Ureter (tissue), 1 donor: ENCODE measurements at places on chromosomes 5 and 9. TPM values are rescaled to one million over a fixed set of nuclear protein-coding genes. Genes with fewer than 3 reads are reported as not detected.

- no peak for DNase-seq
These were observed 807 bp upstream of the PLGRKT start for GRCh38 chr9:5438301-5439162.

GRCh38 chr9:129972816-129973215 is 70.2 kb downstream of the FNBP1 start:
- no peak for DNase-seq

GRCh38 chr5:36724467-36725332 is 118.3 kb downstream of the SLC1A3 start:
- DNase-seq: no peak

PCDHB8 gene
- total RNA-seq: 1.7 TPM

IFNB1 gene
- total RNA-seq: not detected

- no peak for DNase-seq
These were observed 4.9 kb downstream of the TAS2R1 start for GRCh38 chr5:9625286-9625685.

SLC4A9 gene
- 0.13 TPM for total RNA-seq

TAL2 gene
- total RNA-seq: not detected

DNA sequence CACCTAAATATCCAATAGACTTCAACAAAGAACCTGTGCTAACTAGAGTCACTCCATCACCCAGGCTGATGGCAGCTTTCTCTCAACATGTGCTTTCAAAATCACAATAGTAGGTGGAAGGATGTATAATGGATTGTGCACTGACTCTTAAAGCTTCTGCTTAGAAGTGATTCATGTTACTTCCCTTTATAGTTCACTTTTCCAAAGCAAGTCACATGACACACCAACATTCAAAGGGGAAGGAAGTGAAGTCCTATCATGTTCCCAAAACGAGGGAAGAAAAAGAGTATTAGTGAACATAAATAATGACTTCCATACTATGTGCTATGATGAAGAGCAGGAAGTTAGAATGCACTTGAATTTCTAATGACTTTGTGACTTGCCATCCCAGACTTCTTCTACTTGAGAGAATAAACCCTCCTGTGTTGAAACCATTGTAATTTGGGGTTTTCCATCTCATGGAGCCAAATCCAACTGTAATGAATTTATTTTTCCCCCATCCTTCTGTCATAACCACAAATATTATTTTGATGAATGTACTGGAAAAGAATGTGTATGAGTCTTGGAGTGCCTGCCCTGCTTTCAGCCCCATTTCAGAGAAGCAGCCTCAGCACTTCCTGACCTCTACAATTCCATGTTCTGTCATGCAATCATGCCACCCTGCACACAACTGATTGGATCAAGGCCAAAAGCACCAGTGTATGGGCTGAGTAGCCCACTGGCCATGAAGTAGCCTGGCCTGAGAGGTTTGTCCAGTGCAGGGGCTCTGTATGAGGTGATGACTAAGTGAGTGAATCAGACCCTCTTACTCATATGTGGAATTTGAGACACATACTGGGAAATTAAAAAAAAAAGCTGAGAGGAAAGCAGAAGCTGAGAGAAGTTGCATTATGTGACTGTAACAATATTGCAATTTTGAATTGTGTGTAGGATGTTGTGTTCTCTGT is 525.9 kb upstream of the CLINT1 start:
- DNase-seq: no peak

PTCD2 gene
- 17.0 TPM for total RNA-seq

ZNF79 gene
- total RNA-seq: 13.2 TPM

DNA sequence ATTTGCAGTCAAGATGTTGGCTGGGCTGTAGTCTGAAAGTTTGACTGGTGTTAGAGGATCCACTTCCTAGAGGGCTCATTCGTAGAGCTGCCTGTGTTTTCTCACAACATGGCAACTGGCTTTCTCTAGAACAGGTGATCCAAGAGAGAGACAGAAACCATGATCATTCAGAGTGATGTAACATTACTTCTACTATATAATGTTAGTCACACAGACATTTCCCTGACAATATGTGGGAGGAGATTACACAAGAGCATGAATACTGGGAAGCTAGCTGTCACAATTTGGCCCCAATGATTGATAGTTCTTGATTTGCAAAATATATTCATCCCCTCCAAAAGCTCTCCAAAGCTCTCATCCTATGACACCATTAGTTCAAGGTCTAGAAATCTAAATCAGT is 10.9 kb upstream of the TMEM161B start:
- no peak for DNase-seq

GRCh38 chr5:82909771-82910170 is 167.4 kb downstream of the TMEM167A start:
- no peak for DNase-seq

PRDM9 gene
- total RNA-seq: not detected

ZNF189 gene
- total RNA-seq: 21.5 TPM

CATSPER3 gene
- 0.99 TPM for total RNA-seq

PKD2L2 gene
- total RNA-seq: not detected

SLCO6A1 gene
- not detected for total RNA-seq

DNA sequence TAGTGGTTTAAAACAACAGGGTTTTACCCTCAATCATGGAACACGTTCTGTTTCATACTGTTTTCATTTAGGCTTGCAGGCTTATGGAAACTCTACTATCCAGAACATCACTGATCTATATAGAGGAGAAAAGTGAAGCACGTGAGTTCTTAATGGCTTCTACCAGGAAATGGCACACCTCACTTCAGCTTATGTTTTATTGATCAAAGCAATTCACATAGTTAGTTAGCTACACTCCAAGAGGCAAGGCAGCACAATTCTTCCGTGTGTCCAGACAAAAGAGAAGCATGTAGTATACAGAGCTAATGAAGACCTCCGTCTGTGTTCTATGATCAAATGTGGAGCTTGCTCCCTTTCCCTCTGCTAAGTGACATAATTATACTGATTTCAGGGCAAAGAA is 353.3 kb upstream of the CD180 start:
- DNase-seq: no peak

DNA sequence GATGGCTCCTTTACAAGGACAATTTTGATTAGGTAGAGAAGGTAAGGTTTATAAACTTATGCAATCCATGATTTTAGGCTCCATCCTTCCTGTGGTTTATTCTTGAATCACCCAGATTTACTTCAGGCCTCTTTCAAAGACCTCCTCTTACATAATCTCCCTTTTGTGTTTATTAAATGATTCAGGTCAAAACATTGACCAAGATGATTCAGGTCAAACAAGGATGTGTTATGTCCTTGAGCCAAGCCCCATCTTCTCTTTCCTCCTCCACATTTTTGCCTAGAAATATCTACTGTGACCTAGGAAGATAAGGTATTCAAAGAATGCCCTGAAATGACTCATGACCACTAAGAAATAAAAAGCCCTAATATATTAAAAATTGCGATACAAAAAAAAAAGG is 31.8 kb upstream of the TLR4 start:
- DNase-seq: no peak

SOHLH1 gene
- not detected for total RNA-seq

DNA sequence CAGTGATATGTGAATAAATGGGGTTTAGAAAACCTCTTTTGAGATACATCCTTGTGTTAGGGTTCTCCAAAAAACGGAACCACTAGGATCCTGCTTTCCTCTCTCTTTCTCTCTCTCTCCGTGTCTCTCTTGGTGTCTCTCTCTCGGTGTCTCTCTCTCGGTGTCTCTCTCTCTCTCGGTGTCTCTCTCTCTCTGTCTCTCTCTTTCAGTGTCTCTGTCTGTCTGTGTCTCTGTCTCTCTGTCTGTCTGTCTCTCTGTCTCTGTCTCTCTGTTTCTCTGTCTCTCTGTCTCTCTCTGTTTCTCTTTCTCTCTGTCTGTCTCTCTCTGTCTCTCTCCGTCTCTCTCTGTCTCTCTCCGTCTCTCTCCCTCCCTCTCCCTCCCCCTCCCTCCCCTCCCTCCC is 7.8 kb upstream of the TEX48 start:
- DNase-seq: no peak

DNA sequence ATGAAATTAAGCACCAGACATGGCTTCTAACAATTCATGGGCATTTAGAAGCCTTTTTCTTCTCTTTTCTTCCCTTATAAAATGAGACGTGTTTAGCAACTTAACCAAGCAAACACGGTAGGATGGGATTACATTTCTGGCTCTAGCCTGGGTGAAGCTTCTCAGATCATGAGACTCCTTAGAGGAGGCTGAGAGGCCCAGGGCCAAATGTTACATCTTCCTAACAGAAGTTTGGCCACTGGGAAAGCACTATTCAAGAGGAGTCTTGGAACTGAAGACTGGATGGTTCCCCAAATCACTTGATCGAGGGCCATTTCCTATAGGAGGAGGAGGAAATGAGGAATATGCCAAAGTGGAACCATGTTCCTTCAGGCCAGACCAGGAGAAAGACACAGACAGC is 1.9 kb downstream of the GABRP start:
- no peak for DNase-seq

DNA sequence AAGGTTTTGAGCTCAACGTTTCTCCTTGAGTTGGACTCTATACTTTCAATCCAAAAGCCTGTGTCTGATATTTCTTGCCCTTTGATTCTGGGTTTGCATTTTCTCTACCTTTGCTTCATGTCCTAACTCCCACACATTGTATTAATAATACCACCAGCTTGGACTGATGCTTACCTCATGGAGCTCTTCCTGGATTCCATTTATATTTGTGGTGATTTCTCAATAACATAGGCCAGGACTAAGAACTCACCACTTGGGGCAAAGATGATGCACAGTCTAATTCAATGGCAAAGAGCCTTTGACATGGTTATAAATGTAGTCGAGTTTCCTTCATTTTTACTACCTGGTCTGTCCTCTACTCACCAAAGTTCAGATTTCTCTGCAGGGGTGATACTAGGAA is 27.5 kb upstream of the EFNA5 start:
- no peak for DNase-seq

DNA sequence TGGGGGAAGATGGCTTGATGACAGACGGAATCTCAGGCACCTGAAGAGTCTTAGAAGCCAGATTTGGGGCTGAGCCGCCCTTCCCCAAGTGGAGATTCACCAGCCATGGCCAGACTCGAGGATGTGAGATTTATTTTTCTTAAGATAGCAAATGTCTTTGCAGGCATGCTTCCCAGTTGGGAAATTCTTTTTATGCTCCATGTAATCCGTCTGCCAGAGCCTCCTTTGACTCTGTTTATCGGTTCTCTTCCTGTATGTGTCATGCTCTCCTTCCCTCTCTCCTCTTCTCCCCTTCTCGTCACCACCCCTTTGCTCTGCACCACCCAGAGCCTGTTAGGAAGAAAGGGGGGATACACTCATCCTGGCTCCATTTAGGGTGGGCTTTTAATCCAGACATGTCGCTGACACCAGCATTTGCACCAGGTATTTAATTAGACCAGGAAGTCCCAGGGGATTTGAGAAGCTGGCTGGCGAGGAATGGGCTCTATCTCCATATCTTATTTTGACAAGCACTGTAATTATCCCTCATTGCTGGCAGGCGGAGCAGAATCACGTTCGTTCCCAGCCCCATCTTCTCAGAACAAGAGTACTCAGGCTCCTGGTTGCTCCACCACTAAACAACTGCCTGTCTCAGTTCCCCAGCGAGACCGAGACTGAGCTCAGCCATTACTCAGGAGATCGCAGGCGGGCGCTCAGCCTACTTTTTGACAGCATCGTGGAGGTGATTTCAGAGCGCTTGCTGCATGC is 50.9 kb downstream of the KCNIP1 start:
- peak; percentile 64 for DNase-seq

DNA sequence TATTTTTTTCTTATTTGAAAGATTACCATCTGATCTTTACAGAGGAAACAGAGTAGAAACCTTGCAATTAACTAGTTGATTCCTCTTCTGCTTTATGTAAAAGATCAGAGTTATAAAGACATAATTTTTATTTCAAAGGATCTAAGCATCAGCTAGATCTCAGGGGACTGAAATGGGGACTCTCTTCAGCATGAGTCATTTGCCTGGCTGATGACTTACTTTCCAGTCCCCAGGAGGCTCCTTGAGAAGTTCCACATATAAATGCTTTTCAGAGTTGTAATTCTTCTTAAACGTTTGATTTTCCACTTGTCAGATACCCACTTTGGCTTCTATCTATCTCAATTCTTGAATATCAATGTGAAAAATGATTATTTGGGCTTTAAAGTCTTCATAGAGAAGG is 389.4 kb downstream of the RAB3C start:
- DNase-seq: no peak

GRCh38 chr5:139788294-139788910 is 7.2 kb upstream of the PSD2 start:
- no peak for DNase-seq

DNA sequence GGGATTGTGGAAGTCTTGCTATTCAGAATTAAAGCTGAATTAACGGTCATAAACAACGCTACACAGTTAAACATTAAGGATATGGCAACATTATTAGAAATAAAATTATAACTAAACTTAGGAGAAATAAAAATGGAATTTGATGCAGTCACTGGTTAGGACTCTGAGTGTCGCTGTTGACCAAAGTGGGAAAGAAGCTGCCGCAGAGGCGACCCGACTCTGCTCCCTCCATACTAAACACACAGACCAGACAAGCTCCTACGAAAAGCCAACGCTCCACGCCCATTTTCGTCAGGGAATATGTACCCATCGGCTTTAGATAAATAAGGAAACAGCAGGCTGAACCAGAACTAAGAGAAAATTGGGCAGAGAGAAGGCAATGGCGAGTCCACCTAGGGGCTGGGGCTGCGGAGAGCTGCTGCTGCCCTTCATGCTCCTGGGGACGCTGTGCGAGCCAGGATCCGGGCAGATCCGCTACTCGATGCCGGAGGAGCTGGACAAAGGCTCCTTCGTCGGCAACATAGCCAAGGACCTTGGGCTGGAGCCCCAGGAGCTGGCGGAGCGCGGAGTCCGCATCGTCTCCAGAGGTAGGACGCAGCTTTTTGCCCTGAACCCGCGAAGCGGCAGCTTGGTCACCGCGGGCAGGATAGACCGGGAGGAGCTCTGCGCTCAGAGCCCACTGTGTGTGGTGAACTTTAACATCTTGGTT is at the start of gene PCDHGA5:
Gene PCDHGA5, plus strand, starts transcription at position 211 of the 709 bp plus-strand sequence. Its CDS starts 169 bp downstream, at position 380.
- no peak for DNase-seq

GRCh38 chr9:4530375-4530774 is 40.1 kb downstream of the SLC1A1 start:
- DNase-seq: peak; percentile 50

- no peak for DNase-seq
These were observed 207.0 kb downstream of the AUH start for GRCh38 chr9:91154686-91155085.

- DNase-seq: no peak
These were observed 286.8 kb downstream of the NR2F1-AS1 start for GRCh38 chr5:93294199-93294598.

GOLPH3 gene
- total RNA-seq: 82.0 TPM

DNA sequence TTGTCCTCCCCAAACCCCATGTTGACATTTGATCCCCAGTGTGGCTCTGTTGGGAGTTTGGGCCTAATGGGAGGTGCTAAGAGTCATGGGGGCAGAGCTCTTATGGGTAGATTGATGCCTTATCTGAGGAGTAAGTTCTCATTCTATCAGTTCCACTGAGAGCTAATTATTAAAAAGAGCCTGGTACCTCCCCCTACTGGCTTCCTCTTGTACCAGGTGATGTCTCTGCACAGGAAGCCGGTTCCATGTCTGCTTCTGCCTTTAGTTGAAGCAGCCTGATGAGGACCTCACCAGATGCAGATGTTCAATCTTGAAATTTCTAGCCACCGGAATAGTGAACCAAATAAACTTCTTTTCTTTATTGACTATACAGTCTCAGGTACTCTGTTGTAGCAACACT is 10.8 kb downstream of the GABRB2 start:
- DNase-seq: no peak
